ENCODE measurements at places on chromosomes 4 and X.

DNA sequence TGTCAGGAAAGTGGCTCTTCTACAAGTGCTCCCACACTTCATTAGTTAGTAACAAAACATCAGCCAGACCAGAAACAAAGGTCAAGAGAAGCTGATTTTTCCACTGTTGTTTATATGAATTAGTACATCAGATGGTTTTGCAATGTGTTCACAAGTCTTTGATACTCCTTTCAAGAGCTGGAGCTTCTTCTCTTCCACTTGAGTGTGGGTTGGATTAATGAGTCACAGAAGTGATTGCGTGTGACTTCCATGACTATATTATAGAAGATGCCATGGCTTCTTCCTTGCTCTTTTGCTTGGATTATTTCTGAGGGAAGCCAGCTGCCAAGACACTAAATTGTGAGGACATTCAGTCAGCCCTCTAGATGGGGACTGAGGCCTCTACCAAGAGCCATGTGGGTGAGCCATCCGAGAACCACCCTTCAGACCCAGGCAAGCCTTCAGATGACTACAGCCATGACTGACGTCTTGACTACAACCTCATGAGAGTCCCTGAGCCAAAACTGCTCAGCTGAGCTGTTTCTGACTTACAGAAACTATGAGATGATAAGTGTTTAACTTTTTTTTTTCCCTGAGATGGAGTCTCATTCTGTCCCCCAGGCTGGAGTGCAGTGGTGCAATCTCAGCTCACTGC is 18.1 kb downstream of the SOWAHB start:
- no peak for ATAC-seq

GRCh38 chr4:101224358-101225218 is 122.7 kb downstream of the PPP3CA start:
- no peak for ATAC-seq

DNA sequence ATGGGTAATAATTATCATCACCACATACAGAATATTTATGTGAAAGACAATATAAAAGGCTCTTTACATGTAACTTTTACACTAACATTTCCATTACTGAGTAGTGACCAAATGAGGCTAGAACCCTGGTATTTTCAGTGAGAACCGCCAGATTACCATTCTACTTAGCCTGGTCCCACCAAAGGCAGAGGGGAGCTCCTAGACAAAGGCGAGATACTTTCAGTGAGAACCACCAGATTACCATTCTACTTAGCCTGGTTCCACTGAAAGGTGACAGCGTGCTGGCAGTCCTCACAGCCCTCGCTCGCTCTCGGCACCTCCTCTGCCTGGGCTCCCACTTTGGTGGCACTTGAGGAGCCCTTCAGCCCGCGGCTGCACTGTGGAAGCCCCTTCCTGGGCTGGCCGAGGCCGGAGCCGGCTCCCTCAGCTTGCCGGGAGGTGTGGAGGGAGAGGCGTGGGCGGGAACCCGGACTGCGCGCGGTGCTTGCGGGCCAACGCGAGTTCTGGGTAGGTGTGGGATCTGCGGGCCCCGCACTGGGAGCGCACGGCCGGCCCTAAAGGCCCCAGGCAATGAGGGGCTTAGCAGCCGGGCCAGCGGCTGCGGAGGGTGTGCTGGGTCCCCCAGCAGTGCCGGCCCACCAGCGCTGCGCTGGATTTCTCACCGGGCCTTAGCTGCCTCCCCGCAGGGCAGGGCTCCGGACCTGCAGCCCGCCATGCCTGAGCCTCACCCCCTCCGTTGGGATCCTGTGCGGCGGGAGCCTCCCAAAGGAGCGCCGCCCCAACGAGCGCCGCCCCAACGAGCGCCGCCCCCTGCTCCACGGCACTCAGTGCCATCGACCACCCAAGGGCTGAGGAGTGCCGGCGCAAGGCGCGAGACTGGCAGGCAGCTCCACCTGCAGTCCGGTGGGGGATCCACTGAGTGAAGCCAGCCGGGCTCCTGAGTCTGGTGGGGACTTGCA is 1276.1 kb downstream of the PCDH7 start:
- no peak for ATAC-seq

DNA sequence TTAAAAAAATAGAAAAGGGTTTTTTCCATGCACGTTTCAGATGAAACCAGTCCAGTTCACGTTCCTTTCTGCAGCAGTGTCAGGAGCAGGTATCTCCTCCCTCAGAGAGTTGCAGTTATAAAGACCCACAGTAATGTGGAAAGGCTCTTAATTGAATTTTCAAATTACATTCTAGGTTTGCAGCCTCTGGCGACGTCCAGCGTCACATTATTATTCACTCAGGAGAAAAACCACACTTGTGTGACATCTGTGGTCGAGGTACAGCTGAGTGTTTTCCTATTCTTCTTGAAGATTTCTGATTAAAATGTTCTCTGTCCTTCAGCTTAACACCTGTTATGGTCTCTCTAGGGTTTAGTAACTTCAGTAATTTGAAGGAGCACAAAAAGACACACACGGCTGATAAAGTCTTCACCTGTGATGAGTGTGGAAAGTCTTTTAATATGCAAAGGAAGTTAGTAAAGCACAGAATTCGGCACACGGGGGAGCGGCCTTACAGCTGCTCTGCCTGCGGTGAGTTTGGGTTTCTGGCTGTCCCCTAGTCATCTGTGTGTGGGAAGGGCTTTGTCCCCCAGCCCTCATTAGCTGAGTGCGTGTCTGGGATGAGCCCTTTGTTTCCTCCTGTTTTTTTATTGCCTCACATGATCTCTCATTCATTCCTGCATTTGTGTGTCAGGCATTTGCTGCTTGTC is 25.6 kb downstream of the ZBTB49 start:
- ATAC-seq: no peak

GRCh38 chr4:74934016-74934831 is 1.3 kb downstream of the PARM1 start:
- no peak for ATAC-seq

DNA sequence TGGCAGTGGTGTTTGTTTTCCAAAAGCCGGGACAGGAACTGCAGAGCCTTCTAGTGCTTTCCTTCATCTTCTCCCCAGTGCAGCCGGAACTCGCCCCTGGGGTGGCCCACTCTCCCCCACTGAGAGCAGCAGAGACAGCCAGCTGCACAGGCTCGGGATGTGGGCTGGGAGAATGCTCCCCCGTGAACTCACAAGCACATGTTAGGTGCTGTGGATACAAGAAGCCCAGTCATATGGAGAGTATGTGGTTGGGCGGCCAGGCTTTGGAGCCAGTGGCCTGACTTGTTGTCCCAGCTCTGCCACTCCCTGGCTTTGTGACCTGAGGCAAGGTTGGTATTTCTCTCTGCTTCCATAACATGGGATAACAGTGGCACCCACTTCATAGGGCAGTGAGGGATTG is 9.4 kb upstream of the KIAA0232 start:
- no peak for ATAC-seq

DNA sequence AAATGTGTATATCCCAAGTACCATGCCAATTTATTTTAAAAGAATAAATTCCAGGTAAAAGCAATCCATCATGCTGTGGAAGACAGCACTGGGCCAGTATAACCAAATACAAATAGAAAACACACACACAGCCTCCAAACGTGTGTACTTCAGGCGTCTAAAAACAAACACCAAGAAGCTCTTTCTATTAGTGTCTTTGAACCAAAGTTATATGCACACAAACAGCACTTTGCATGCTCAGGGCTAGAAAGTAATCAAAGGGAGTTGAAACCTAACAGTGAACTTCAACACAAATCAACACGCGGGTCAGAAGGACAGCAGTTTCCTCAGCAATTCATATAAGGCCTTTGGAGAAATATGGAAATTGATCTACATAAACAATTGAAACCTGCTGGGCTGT is 15.4 kb downstream of the GASK1B start:
- no peak for ATAC-seq

DNA sequence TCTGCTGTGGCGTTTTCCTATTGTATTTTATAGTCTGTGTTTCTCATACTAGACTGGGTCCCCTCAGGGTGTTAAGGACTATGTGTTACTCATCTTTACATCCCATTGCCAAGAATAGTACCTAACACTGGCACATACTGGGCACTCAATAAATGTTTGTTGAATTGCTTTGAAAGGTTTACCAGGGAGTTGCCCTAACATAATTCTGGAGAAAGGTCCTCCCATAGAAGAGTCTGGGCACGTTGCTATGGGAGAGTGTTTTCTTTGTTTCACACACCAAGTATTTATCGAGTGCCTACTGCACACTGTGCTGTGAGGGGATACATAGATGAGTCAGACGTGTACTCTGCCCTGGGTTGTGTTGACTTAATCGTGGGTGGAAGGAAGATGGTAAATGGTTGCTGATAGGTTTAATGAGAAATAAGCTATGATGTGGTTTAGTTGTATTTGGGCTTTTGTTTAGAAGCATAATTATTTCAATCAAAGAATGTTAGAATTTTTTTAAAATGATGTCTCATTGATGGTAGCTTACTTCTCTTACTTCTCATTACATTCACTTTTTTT is 42.9 kb downstream of the AFF1 start:
- ATAC-seq: peak; percentile 80

GRCh38 chr4:10015140-10015753 is 6.0 kb downstream of the SLC2A9 start:
- no peak for ATAC-seq

DNA sequence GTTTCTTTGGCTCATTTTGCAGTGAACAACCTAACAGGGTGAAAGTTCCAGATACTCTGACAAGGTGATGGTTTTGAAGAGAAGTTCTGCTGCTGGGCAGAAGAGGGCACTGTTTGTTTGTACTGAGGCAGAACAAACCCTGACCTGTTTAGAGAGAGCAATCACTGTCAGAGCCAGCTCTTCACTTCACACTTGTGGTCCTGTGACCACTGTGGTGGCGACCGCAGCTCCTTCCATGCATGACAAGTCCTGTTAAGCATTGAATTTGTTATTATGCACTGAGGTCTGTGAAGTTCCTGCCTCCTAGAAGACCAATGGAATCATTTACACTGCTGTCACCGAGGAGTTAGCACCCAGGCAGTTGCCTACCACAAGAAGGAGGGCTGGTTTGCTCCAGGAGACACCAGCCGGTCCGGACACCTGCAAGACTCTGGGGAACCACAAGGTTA is 86.6 kb downstream of the ZNF330 start:
- ATAC-seq: peak; percentile 85

DNA sequence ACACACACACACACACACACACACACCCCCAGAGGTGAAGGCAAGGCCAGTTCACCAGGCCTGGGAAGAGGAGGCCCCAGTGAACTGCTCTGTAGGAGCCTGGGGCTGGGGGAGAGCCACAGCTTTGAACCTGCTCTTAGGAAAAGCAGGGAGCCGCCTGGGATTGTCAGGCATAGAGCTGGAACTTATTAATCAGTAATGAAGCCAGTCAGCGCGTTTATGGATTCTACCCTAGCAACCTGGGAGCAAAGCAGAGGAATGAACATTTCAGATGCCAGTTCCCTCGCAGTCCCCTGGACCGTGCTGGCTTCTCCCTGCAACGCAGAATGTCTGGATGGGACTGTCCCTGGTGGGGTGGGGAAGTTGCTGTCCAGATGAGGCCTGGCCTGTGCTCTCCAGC is 45.3 kb upstream of the DDX3X start:
- ATAC-seq: no peak

GRCh38 chr4:24741910-24742309 is 53.5 kb upstream of the SOD3 start:
- ATAC-seq: no peak

- ATAC-seq: peak; percentile 38
These were observed 16.2 kb downstream of the BOD1L1 start for GRCh38 chr4:13611283-13611842.

DNA sequence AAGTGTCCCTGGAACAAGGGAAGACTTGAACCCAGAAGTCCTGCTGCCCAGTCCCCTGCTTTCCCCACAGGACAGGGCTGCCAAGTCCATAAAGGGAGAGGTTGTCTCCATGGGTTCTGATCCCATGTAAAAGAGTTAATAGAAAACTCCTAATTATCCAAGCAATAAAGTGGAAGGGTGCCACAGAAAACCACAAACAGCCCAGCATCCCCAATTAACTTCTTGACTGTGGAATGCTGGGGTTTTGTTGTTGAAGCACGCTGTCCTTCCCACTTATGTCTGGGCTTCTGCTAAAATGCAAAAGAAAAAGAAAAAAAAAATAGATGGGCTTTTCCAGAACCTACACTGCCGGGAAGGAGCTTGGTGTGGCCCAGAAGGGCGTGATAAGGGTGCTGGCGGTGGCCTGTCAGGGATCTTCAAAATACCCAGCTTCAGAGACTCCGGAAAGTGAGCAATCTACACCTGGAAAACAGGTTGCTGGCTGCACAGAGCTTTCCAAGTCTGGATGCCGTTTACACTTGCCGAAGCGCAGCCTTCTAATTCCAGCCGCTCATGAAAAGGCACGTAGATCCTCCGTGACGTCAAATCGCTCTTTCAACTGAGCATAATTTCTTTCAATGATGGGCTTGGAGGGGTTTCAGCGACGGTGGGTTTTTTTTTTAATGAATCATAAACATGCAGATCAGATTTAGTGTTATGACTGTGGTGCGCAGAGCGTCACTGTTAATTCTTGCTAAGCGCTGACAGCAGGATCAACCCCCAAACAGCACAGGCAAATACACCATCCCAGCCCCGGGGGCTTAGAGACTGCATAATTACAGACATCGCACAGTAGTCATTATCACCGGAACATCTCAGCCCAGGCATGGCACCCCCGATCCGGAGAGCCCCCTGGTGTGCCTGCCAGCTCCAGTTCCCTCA is 197.6 kb downstream of the BCOR start:
- ATAC-seq: no peak

DNA sequence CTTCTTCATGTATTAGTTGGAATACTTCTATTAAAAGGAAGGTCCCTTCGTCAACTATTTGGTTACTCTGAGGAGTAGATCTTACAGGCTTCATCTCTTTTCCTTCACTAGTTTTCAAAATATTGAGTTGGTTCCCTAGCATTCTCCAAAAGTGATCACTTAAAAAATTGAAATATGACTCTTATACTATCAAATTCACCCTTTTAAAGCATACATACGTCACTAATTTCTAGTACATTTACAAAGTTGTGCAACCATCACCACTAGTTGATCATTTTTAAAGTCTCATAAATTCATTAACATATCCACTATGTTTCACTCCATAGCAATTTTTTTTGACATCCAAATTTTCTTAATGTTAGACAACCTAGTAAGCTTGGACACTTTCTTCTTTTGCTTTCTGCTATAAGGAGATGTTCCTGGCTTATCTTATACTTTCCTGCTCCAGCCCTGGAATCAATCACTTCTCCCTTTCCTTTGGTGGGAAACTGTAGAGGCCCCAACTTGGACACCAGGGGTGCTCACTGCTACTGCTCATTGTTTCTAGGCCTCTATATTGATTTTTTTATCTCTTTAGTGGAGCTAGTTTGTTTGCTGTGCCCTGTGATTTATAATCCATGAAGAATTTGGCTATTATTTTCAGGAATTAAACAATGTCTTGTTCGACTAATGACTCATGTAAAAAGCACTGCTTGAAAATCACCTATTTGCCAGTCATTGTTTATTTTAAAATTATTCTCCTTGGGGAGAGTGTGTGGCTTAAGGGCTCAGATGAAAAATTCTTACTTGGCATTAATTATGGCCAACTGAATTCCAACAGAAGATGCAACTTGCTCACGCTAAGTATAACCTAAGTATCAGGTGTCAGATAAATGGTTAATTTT is 4.0 kb upstream of the ZFX start:
- ATAC-seq: no peak

DNA sequence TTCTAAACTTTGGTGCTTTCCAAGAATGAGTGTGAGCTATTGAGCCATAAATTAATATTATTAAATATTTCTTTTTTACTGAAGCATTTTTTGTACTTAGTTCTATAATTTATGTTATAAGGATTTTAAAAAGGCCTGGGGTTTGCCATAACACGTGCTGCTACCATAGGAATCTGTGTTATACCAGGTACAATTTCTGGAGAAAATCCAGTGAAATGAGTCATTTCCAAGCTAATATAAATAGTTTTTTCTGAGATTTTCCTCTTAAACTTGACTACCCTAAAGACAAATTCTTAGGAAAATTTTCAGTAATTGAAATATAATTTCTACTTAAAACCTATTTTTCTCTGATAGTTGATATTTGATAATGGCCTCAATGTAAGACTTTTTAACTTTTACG is 130.8 kb downstream of the TLL1 start:
- no peak for ATAC-seq

Measured in activated CD4-positive, CD25-positive, alpha-beta regulatory T cell treated with anti-CD3 and anti-CD28 coated beads, Interleukin-2, amount 50 U/mL, for 24 hours (primary cell).